Hematopoietic multipotent progenitor cell (in vitro differentiated cells): ENCODE measurements at places on chromosomes 11 and 22. TPM values are rescaled to one million over a fixed set of nuclear protein-coding genes. Genes with fewer than 3 reads are reported as not detected.
A peak's percentile ranks its signal among the peaks of the same experiment; 100 is the strongest.

OR51B5 gene
- total RNA-seq = 0.81 TPM

C11orf65 gene
- total RNA-seq = under 0.01 TPM

MPZL2 gene
- total RNA-seq = 2.4 TPM

AMOTL1 gene
- total RNA-seq = 14.3 TPM

OLFML1 gene
- total RNA-seq = not detected

CSF2RB gene
- 132 TPM for total RNA-seq

DNAJB7 gene
- not detected for total RNA-seq

GGT5 gene
- total RNA-seq = 0.27 TPM

DNA sequence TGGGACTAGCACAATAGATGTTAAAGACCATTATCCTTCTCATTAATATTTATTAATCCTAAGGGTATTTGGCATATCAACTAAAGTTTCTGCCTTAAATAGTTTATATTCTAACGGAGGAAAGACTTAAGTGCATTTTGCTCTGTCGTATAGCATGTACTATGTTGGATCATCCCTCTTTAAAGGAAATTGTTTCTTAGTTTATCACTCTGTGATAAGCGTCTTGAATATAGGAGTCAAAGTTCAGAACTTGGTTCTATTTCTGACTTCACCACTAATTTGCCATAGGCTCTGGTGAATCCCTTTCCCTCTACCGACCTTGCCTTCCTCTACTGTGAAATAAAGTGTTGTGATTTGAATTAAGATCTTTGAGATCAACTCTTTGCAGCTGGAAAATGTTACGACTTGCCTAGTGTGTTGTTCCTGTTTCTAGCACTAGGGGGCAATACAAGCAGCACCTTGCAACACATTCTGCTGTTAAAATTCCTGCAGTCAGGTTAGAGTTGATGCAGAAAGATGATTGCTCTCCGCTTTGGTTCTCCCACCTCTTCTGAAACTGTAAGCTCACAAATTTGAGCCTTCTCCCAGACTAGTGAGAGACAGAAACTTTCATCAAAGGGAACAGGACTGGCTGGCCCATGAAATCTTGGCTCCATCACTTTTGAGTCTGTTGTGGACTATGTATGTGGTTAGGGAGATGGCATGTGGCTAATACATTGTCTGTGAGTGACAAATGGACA is 27.8 kb upstream of the ZNRF3 start:
- DNase-seq = peak; percentile 63

DNA sequence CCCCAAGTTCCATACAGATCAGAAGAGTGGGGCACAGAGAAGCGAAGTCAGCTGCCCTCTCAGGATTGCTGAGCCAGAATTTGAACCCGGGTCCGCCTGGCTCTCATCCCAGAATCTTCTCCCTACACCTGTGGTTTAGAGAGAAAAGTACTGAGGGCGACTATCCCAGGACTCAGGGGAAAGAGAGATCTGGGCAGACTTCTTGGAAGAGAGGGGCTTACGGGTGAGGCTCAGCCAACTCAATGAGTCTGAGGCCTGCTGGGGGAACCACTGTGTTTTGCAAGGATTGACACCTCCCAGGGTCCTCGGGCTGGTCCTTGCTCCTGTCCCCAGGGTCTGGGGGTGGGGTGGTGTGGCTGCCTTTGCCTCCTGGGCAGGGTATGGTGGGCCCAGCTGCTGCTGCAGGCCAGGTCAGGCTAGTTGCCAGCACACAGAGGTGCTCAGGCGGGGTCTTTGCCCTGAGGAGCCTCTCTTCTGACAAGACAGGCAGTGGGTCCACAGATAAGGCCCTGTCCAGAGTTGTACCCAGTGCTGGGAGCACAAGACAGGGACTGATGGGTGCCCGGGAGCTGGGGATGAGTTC is 1.2 kb downstream of the CAPN5 start:
- no peak for DNase-seq

- no peak for DNase-seq
Observed at GRCh38 chr11:21385669-21386440, 716.5 kb downstream of the NELL1 start.

- no peak for DNase-seq
Observed at GRCh38 chr22:18968011-18968749, 32.1 kb upstream of the PRODH start.

- no peak for DNase-seq
Observed at GRCh38 chr22:24532075-24532474, 22.9 kb downstream of the GUCD1 start.

GRCh38 chr22:39482768-39483167 is 19.3 kb upstream of the MIEF1 start:
- no peak for DNase-seq

- peak; percentile 71 for DNase-seq
Observed at GRCh38 chr11:69416143-69416515, 65.3 kb upstream of the LINC01488 start.

DNA sequence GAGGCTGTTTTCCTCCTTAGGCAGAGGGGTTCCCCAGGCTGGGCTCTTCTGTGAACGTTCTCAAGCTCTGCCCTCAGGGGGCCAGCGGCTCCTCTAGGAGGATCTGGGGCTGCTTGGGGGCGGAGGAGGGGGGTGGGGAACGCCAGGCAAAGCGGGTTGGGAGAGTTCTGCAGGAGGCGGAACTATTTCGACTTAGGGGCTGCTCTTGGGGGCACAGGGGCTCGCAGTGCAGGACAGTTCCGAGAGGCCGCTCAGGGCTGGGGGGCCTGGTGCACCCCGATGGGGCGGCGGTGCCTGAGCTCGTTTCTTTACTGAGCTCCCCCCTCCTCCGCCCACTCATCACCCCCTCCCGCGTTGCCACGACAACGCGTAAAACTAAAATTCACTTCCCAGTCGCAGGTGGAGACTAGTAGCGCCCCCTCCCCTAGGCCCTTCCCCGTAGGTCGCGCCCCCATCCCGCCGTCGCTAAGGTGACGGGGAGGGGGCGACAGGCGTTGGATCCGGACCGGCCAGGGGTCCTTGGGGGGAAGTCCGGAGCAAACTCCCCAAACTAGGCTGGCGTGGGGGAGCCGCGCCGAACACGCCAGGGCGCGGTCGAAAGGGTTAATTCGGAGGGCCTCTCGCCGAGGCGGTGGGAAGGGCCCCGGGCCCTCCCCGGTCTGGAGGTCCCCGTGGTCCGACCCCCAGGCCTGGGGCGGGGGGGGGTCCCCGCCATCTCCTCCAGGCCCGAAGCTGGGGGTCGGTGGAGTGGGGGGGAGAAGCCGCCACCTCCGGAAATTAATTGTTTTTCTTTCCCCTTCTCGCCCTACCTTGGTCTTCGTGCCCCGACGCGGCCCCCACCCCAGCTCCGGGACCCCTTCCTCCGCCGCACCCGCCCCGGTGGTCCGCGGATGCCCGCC is 857 bp downstream of the SHANK3 start:
- peak; percentile 79 for DNase-seq

GRCh38 chr11:69823641-69824265 is 4.5 kb upstream of the FGF3 start:
- DNase-seq = no peak

DNA sequence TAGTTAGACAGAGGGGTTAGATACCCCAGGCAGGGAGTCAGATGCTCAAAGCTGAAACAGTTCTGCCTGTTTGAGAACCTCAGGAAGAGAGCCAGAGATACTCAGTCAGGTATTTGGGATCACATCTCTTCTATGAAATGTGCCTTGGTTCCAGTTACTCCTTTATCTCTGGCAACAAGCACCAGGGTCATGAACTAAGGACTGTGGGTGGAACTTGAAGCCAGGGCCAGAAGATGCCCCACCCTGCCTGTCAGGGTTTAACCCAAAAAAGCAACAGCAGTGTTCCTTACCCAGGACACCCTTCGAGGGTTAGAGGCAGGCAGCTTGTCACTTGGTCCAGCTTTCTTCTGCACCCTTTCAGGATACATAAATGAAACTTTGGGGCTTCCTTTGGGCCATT is 15.0 kb upstream of the WT1 start:
- no peak for DNase-seq

DNA sequence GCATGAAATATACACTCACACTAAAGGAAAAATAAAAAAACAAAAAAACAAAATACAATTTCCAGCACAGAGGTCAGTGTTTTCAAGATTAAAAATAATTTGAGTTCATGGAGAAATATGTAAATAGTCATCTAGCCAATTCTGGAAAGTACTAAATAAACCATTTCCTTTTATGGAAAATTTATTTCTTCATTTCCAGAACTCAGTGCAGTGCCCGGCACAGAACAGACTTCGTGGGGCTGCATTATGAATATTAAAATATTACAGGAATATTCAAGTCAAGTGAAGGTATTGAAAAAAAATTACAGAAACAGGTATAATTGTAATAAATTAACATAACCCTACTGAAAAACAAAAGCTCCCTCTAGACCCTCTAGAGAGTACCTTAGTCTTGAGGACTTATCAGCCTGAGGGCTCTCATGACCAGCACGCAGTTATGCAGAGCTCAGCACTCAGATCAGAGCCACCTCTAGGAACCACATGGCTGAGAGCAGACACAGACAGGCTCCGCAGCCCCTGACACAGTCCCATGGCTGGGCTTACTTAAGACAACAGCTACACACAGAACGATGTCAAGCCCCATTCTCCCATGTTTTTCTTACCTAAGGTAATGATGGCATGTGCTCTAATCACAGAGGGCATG is 45.6 kb downstream of the NCAPD3 start:
- no peak for DNase-seq

DNA sequence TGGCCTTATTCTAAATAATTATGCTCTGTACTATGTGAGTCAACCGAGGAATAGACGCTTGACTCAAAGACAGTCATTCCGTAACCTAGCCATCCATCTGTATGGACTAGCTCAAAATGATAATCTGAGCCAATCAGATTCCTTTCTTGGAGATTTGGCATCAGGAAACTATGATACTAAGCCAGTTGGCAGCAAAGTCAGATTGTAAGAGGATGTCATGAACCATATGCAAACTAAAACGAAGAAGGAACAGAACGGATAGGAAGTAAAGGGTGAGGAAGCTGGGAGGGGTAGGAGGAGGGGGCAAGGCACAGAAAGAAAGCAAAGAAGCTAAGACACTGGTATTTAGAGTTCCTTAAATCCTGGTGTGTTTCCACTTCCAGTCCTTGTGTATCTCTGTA is 10.7 kb upstream of the SESN3 start:
- no peak for DNase-seq

DNA sequence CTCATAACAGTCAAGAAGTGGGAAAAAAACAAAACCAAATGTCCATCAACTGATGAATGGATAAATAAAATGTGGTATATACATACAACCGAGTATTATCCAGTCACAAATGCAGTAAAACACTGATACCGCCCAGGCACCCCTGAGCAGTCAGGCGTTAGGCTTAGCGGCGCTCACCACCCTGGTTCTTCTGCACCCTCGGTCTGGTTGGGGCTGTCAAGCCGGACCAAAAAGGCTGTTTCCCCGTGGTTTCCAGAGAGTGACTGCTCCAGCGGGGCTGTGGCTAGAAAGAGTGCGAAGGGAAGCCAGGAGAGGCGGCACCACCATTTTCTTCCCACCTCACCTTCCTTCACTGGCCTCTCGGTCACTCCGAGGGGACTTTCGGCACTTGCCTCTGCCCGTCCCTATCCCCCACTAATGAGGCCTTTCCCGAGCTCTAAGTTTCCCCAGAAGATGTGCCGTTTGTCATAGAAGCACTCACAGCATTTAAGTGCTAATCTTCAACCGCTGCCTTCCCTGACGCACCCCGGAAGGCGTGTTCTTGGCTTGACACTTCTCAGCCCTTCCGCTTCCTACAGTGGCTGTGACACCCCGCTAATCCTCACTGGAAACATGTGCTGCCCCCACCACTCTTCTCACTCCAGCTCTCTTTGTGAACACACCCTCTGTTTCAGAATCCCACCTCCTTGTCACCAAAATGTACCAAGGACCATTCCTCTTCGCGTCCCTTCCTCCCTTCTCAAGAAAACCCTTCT is 42.4 kb downstream of the FCHSD2 start:
- no peak for DNase-seq

DNA sequence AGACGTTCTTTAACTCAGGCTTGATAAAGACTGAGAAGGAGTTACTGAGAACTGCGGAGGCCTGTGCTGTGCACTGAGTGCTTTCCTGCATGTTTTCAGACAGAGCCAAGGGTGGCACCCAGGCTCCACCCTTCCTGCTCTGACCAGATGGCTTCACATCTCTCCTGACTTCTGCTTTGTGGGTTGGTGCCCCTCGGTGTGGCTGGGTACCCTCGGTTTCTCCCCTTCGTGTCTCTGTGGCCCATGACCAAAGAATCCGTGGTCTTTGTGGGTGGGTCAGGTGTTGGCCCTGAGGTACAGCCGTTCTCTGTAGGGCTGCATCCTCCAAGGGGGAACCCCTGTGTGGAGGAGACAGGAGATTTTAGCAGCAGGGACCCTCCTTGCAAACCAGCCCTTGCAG is 34.3 kb downstream of the GRIK4 start:
- DNase-seq = peak; percentile 35

- no peak for DNase-seq
Observed at GRCh38 chr11:104464691-104465090, 300.7 kb upstream of the PDGFD start.

GRCh38 chr11:115674937-115675544 is 170.8 kb upstream of the CADM1 start:
- DNase-seq = no peak

- no peak for DNase-seq
Observed at GRCh38 chr11:111714522-111714921, 51.7 kb downstream of the PPP2R1B start.

DNA sequence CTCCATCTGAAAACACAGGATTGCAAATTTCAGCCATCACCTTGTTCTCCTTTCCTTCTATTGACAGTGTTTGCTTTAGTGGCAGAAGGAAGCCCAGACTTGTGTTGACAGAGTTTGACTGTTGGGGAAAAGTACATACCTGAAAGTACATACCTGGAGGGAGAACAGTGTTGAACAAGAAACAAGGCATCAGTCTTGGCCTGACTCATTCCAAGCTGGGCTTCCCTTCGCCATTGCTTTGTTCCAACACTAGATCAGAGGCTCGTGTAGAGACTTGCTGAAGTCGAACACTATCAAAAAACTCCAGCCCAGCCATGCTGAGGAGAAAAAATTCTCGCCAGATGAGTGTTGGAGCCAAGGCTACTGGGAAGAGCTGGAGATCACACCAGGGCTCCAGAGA is 133.4 kb downstream of the BBOX1 start:
- no peak for DNase-seq

- peak; percentile 22 for DNase-seq
Observed at GRCh38 chr22:16955678-16956210, 52.3 kb downstream of the GAB4 start.

DNA sequence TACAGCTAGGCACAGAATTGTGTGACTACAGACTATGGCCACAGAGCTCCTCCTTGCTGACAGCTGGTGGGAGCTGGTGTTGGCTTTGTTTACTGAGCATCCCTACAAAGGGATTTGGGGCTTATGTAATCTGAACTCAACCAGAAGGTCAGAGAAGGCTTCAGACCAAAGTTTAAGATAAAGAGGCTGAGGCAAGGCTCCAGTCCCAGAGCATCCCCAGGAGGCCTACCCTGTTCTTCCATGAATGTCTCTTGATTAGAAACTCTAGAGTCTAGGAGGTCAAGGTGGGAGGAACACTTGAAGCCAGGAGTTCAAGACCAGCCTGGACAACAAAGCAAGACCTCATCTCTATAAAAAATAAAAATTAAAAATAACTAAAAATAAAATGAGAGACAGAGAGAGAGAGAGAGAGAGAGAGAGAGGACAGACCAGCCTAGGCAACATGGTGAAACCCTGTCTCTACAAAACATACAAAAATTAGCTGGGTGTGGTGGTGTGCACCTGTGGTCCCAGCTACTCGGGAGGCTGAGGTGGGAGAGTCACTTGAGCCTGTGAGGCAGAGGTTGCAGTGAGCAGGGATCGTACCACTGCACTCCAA is 125.5 kb upstream of the SERPIND1 start:
- no peak for DNase-seq
